ENCODE measurements at places on chromosomes 5 and 9.

DNA sequence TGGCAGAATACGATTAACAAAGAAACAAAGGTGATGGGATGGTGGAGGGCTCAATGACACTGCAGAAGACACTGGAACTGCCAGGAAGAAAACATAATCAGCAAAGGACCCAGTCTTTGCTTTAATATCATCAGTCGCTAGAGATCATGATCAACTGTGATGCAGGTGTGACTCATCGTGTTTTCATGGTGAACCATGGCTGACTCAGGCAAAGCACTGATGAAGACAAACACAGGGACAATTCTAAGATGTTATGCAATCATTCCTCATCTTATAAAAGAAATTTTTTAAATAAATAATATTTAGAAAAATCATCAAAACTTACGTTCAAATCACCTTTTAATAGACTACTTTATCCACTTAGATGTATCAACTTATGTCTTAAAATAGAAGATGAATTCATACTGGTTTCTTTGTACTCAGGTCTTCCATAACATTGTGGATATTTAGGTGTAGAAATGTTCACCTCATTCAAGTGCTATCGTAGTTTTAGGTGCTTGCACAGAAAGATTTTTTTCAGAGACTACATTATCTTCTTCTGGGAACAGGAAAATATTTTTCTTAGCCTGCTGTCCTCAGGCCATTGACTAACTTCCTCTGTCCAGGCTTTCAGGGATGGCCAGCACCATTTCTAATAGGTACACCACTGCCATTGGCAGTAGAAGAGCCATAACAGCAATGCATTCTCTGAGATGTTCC lies 673.4 kb upstream of the MEF2C start:
- no peak for DNase-seq

GRCh38 chr9:118961857-118962256 lies 407.4 kb downstream of the BRINP1 start:
- no peak for DNase-seq

DNA sequence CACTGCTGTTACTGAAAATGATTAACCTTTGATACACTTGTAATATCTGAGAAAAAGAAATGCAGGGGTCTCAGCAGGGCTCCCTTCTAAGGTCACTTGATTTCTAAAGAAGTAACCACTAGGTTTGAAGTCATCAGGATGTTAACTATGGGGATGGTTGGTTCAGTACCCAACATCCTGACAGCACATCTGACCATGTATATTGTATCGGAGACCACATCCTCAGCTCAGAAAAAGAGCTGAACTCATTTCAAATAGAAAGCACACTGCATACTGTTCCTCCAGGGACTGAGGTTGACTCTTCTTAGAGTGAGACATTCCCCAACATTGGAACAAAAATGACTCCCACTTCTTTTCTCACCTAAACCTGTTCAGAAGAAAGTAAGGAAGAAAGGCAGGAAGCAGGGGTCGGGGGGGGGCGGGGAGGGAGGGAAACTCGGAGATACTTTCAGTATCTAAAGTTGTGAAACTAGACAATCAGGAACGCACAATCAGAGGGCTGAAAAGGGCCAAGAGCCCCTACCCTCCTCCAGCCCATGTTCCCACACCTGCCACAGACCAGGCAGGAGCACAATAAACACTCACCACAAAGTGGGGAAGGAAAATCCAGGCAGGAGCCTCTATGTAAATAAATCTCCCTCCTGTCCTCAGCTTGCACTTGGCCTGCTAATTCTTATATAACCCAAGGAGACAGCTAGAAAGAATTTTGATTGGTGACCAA lies 730 bp upstream of the GZMA start:
- DNase-seq, result no peak

DNA sequence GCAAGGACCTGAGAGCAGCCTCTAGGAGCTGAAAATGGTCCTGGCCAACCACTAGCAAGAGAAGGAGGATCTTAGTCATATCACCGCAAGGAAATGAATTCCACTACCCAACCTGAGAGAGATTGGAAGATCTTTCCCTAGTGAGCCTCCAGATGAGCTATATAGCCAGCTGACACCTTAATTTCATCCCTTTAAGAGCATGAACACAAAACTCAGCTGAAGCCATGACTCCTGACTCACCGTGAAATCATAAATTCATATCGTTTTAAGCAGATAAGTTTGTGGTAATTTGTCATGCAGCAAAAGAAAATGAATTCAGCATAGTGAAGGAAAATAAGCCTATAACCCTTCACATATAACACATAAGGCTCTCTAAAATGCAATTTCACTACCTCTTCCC lies 23.5 kb downstream of the MAPKAP1 start:
- DNase-seq, result no peak
